A549 treated with Hydrocortisone at 1 μM for 4 hours (cell line): ENCODE measurements at places on chromosomes 3 and 15. TPM values are rescaled to one million over a fixed set of nuclear protein-coding genes. Genes with fewer than 3 reads are reported as not detected.

EXD1 gene
- total RNA-seq, result 0.06 to 0.22 TPM in 2 of 5 replicates, not detected in the others

GATM gene
- total RNA-seq, result 1.8 to 3.2 TPM (median 2.4 TPM) in 5 replicates

TMC3 gene
- total RNA-seq, result not detected in 5 replicates

SIDT1 gene
- 0.46 to 0.60 TPM (median 0.54 TPM) in 5 replicates for total RNA-seq

NSMCE3 gene
- 14.3 to 16.7 TPM (median 14.5 TPM) in 5 replicates for total RNA-seq

ASB14 gene
- not detected in 5 replicates for total RNA-seq

SPATA12 gene
- total RNA-seq, result 0.30 to 0.38 TPM (median 0.37 TPM) in 5 replicates

PLA1A gene
- 0.25 to 0.51 TPM (median 0.43 TPM) in 5 replicates for total RNA-seq
